GM13976 (cell line): ENCODE measurements at places on chromosomes 5 and 9.

- DNase-seq, result no peak
Observed at GRCh38 chr5:163339148-163339547, 98.2 kb upstream of the CCNG1 start.

DNA sequence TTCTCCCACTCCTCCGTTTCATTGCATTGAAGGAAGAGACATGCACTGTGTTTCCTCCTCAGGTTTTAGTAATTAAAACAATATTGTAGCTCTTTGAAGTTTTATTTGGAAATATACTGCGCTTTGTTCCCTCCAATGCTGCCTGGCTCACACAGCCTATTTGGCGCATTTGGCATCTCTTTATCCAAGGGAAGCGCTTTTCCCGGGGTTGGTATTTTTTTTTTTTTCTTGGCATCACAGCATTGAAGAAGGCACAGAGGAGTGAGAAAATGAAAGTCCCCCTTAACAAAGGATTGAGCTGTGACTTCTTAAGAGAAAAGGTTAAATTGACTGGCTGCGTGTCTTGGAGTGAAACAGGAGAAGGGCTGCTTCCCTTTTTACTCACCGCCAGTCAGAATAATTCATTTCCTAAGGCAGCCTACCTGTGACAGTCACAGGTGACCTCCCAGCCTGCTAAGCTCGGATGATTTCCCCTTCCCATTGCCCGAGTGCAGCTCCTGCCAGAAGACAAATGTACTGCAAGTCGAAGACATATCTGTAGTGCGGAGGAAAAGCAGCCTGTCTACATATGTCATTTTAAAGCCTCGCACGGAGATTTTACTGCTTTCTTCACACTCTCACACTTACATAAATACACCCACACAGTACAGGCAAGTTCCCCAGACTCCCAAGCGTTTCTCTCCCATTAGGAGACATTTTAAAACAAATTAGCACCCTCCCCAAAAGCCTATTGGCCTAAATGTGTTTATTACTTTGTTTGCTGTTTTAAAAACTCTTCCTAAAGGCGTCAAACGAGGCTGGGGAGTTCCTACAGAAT lies 665.5 kb upstream of the ZNF608 start:
- peak; percentile 36 for DNase-seq

- DNase-seq, result no peak
Observed at GRCh38 chr9:77514886-77515711, 133.0 kb downstream of the GNA14 start.

DNA sequence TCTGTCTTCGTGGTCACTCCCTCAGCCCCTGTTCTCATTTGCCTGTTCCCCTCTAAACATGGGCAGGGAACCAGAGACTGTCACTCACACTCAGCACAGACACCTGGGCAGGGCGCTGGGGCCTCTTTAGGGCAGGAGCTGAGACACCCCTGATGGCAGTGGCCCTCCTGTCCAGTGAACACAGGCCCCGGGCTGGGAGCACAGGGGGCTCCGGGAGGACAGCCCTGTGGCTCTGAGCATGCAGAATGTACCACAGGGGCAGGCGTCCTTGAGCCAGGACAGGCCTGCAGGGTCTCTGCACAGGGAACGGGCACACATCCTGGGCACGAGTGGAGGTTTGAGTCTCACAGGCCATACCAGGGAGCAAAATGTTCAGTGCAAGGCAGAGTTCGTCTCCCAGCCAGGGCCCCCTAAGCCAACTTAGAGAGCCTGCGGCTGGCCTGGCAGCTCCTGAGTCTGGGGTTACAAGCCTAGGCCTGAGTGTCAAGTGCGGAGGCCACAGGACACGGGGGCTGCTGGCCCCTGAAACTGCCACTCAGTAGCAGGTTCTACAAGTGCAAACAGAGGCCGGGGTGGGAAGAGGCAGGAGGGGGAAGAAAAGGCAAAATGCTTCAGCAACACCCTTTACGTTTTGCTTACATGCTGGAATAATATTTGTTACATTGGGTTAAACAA lies 55.9 kb upstream of the NKD2 start:
- no peak for DNase-seq

- DNase-seq, result no peak
Observed at GRCh38 chr9:136220017-136220729, 15.2 kb upstream of the LHX3 start.

DNA sequence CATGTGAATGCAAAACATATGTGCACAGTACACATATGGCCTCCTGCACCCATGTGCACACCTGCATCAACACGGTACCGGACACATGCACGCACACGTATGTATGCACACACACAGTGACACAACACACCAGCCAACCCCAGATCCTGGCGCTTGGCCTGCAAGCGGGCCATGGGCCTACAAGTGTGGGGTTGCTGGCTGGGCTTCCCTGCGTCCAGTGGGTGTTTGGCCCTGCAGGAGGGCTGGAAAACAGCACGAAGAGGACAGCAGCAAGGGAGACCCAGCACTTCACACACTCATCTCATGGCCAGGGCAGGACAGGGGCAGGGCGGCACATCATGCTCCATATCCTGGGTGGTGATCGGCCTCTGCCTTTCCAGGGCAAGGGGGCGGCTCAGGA lies 77.7 kb downstream of the COL5A1 start:
- no peak for DNase-seq

GRCh38 chr5:150148117-150148927 lies 7.3 kb downstream of the PDGFRB start:
- no peak for DNase-seq

- DNase-seq, result peak; percentile 41
Observed at GRCh38 chr9:83623679-83624076, 735 bp downstream of the IDNK start.

DNA sequence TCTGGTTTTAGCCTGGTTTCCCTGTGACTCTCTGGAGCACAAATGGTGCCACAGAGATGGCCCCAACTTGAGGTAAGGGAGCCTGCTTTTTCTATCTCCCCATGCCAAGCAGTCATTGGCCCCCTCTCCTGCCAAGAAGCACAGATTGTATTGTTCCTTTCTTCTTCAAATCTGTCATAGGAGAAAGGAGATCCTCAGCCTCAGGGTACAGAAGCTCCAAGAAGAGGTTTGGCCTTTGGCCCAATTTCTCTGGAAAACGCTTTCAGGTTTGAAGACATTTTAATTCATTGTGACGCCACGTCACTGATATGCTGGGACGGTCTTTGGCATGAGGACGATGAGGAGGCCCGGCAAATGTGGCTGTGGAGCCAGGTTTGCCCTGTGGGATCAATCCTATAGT lies 29.2 kb upstream of the PANK3 start:
- DNase-seq, result no peak

- DNase-seq, result no peak
Observed at GRCh38 chr9:76203373-76203772, 190.9 kb downstream of the RFK start.

DNA sequence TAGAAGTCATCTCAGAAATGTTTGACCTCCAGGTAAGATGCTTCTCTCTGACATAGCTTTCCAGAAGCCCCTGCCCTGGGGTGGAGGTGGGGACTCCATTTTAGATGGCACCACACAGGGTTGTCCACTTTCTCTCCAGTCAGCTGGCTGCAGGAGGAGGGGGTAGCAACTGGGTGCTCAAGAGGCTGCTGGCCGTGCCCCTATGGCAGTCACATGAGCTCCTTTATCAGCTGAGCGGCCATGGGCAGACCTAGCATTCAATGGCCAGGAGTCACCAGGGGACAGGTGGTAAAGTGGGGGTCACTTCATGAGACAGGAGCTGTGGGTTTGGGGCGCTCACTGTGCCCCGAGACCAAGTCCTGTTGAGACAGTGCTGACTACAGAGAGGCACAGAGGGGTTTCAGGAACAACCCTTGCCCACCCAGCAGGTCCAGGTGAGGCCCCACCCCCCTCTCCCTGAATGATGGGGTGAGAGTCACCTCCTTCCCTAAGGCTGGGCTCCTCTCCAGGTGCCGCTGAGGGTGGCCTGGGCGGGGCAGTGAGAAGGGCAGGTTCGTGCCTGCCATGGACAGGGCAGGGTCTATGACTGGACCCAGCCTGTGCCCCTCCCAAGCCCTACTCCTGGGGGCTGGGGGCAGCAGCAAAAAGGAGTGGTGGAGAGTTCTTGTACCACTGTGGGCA lies 642 bp downstream of the CSF2 start:
- DNase-seq, result no peak

DNA sequence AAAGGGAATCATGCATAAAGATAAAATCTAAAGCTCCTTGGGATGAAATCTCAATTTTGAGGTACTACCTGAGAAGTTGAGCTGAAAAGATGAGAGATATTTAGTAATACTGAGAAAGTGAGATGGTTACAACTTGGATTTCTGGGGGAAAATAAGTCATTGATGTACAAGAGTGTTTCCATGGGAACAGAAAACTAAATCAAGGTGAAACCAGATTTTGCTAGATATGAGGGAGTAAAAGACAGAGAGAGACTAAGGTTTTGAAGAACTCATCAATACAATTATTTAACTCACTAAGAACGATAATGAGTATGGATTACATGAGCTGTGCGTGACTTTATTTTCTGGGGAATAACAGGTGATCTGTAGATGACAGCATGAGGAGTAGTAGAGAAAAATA lies 10.2 kb upstream of the ST8SIA4 start:
- DNase-seq, result no peak

GRCh38 chr5:16881251-16881650 lies 54.8 kb downstream of the MYO10 start:
- DNase-seq, result no peak

DNA sequence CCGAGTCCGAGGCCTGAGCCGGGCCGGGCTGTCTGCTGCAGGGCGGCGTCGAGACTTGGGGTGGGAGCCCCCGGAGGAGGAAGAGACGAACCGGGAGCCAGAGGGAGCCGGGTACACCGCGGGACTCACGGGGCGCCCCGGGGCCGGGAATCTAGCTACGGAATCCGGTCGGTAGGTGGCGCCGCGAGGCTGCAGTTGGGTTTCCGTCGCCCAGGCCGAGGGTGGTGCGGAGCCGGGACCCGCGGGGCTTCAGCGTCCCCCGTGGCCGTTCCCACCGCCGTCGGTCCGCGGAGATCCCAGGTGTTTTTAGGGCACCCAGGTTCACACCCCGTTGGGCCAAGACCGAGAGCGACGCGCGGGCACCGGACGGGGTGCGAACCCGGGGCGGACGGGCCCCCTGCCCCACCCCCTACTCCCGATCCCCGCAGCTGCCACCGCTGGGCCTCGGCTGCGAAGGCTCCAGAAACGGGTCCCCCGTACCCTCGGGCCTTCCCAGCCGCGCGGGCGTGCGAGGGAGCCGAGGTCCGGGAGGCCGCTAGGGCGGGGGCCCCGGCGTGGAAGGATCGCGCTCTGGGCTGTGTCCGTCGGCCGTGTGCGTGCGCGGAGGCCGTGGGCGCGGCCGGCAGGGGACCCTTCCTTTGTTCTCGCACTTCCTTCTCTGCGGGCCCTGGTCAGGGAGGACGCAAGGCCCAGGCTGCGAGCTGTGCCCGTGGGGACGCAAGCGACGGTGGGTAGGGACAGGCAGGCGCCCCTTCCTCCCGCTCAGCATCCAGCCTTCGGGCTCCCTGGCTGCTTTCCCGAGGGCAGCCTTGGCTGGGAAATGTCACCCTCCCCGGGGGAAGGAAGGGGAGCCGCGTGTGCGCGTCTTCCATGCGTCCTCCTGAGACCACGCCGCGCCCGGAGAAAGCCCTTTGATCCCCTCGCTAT lies 146.6 kb downstream of the GAPVD1 start:
- DNase-seq, result peak; percentile 94

- DNase-seq, result no peak
Observed at GRCh38 chr9:86636519-86636918, 282.3 kb upstream of the TUT7 start.

- no peak for DNase-seq
Observed at GRCh38 chr9:76528056-76528455, 69.1 kb downstream of the GCNT1 start.

GRCh38 chr5:148336704-148337435 lies 1.5 kb downstream of the SPINK9 start:
- no peak for DNase-seq

- peak; percentile 56 for DNase-seq
Observed at GRCh38 chr9:114504341-114505186, 709 bp downstream of the WHRN start.

DNA sequence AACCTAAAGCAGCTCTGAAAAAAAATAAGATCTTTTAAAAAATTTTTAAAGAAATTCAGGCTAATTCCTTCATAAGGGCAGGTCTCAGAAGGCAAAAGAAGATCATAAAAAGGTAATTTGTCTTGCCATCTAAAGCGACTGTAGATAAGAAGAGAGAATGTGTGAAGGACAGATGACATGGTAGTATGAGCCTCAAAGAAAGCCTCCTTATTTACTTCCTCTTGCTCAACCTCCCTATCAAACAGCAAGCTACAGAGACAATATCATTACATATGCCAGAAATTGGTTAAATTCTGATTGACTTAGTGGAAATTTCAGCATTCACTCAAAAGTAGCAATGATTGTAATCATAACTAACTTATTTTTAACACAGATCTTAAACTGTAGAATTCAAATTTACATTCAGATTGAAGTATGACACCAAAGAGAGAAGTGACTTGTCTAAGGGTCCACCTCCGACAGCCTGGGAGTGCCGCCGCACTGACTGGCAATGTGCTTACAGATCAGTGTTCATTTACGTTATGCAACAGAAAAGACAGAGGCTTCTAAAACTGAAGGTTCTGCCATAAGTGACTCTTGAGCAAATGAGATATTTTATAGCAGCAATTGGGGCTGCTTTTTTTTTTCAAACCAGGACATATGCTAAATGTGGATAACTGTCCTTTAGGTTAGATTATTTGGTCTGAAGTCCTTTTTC lies 132.0 kb downstream of the CEMIP2 start:
- DNase-seq, result no peak

GRCh38 chr5:71601222-71602026 lies 14.3 kb downstream of the MCCC2 start:
- DNase-seq, result peak; percentile 69

GRCh38 chr5:177966839-177967166 lies 29.2 kb downstream of the PROP1 start:
- DNase-seq, result no peak

- DNase-seq, result no peak
Observed at GRCh38 chr5:128228008-128228407, 144.4 kb downstream of the SLC12A2 start.
